ENCODE measurements at places on chromosomes 2 and 18.

DNA sequence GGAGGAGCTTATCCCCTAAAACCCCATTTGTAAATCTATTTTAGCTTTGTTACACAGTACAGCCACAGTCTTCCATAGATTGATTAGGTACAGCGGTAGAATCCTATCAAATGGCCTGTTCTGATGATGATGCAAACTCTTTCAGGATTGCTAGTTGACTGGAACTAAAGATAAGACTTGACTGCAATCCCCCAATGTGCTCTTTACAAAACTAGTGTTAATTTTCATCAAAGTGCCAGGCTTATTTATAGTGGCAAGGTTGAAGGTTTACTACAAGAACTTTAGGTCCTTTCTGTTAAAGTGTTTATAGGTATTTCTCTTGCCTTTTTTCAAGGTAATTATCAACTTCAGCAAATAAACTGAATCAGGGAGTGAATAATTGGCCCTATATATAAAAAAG is 9.0 kb upstream of the OTX1 start:
- DNase-seq: no peak

DNA sequence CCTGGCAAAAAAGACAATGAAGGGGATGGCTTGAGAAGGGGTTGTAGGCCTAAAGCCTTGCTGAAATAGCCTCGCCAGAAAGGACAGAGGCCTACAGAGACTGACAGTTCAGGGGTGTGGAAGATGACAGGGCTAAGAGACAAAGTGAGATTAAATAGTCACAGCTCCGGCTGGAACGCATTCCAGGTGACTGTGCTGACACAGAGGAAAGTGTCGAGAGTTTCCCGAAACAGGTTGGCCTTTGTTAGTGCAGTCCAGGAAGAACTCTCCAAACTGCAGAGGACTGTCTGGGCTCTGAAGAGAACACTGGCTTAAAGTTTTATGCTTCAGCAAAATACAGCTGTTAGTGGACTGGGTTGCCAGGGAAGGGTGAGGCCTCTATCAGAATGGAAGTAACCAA is 52.8 kb downstream of the METTL4 start:
- DNase-seq: no peak

DNA sequence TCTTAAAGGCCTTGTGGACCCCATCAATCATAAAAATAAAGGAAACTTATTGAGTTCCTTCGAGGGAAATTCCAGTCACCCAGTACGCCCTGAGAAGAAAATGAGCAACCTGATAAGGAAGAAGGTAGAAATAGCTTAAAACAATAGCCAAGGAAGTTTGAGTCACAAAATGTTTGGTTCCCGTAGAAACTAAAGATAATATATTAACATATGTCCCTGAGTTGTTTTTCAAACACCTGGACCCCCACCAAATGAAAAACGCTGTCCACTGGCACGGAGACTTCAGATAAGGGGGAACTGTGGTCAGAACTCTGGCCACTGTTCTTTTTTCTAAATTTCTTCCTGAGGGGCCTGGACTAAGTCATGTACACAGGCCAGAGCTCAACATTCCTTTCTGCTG is 669.1 kb downstream of the ADCYAP1 start:
- DNase-seq: no peak

- no peak for DNase-seq
These were observed 32.4 kb upstream of the SNED1 start for GRCh38 chr2:240965905-240966456.

Measured in fibroblast of upper back skin (primary cell).